ENCODE measurements at places on chromosomes 16 and 17.

- no peak for DNase-seq
Measured at GRCh38 chr16:73216932-73217331, 169.0 kb upstream of the ZFHX3 start.

GRCh38 chr17:14303343-14304221, 2.7 kb downstream of the HS3ST3B1 start:
- DNase-seq: no peak

DNA sequence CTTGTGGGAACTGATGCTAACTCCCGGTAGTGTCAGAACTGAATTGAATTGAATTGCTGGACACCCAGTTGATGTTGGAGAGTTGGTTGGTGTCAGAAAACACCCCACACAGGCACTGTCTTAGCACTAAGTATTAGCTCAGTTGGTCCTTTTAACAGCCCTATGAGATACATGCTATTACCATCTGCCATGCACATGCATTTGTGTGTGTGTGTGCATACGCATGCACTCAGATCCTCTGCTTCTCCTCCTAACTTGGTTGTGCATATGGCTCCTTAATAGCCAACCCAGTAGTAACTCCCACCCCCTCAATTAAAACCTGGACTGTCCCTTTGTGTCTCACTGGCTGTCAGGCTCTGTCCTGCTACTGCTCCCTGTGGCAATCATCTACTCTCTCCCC, 32.3 kb upstream of the DYNLL2 start:
- no peak for DNase-seq

GRCh38 chr17:82281502-82282238, 8.2 kb upstream of the CSNK1D start:
- DNase-seq: no peak

DNA sequence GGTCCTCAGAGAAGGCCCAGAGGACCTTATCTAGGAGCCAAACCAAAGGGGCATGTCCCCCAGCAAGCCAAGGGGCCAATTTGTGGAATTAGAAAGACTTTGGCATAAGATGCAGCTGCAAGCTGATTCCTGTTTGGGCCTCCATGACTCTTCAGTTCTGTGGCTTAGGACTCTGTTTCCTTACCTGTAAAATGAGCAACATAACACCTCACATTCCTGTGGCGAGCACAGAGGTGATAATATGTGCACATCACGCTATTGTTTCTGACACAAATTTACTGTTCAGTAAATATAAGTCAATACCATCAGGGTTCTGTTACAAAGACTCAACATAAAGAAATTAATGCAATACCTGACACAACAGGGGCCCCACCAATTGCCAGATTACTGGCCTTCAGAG, 57.7 kb downstream of the CDH11 start:
- no peak for DNase-seq

DNA sequence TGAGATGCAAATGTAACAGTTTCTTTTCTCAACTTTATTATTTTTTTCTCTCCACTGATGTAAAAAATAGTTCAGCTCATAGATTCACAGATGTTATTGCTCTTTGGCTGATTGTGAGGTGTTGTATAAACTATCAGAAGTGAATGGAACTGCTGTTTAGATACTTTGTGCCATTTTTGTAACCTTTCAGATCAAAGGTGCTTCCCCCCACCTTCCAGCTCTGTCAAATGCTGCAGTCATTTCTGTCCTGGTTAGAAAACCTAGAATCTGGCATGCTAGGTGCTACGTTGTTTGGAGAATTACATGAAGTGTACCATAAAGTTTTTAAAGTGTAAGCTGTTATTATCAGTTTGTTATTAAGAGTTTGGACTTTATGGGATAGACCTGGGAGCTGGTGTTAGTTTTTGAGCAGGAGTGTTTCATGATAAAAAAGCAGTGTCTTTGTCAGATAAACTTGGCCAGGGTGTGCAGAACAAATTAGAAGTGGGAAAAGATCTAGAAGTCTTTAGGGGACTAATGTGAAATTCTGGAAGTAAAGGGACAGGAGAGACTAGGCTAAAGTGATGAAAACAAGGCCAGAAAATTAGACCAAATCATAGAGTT, 1.8 kb upstream of the WIPI1 start:
- no peak for DNase-seq

GRCh38 chr17:37598145-37598544, 11.1 kb downstream of the SYNRG start:
- no peak for DNase-seq

DNA sequence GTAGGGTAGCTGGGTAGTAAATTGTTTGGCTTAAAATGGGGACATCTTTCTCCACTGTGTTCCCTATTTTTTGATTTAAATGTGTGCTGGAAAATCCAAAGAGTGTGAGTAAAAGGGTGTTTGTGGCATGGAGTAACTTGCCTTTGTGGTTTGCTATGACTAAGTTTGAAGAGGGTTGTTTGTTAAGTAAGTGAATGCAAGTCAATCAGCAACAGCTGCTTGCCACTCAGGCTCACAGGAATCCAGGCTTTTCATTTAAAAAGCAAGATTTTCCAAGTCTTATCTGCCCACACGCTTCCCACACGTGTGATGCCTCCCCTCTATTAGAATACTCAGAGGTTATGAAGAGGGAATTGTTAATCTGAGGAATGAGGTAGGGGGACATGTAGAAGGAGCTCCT, 847.7 kb upstream of the RBFOX1 start:
- no peak for DNase-seq

- DNase-seq: peak; percentile 31
Measured at GRCh38 chr16:2486645-2487516, 12.0 kb downstream of the TBC1D24 start.

DNA sequence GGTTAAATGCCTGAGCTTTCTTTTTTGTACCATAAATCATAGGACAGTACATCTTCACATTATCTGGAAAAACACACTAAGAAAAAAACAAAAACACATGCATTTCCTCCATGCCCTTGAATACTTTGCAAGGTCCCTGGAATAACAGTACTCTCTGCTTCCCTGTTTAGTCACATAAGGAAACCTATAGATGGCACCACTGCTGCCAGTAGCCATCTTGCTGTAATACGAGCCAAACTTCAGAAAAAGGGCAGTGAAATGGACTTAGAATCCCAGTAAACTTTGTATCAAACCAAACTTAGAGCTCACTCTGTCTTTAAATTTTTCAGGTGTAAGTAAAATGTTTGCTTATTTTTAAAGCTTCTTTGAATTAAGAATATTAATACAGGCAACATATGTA, 435.5 kb downstream of the KCNJ2 start:
- no peak for DNase-seq

DNA sequence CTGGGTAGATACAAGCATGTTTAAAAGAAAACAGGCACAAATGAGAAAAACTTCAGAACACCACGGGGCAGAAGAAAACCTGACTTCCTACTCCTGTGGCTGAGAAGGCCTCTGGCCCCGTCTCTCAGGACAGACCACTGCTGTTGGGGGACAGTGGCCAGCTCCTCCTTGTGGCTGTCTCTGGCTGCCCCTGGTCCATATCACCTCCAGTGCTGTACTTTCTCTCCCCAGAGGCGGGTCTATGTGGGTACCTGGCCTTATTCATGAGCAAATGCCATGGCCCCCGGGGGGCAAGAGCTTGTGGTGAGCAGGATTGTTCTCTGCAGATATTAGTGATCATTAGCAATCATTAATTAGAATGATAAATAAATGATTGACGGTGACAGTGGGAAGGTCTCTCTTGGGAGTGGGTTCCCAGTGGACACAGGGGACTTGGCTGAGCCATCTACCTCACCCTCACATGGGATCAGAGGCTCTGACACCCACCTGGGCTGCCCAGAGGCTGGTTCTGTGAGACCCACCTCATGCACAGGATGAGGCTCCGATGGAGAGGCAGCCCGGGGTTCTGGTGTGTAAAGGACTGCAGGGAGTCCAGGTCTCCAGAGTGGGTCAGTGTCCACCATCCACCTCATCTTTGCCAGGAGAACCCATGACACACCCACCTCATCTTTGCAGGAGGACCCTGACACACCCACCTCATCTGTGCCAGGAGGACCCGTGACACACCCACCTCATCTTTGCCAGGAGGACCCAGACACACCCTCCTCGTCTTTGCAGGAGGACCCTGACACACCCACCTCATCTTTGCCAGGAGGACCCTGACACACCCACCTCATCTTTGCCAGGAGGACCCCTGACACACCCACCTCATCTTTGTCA, 30.6 kb upstream of the CBFA2T3 start:
- DNase-seq: no peak

DNA sequence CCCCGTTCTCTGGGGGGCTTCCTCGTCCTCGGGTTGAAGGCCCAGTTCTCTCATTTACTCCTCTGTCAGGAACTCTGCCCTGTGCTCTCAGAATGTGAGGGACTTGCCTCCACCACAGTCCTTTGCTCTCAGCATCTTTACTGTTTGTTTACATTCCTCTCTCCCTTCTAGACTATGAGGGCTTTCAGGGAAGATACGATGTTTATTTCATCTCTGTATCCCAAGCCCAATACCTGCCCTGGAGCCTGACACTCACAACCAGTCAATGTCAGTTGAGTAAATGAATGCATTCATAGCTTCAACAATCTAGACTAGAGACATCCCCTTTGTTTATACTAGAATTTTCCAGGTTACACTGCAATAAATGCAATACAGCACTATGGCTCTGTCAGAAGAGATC, 409.6 kb upstream of the CDH11 start:
- no peak for DNase-seq

DNA sequence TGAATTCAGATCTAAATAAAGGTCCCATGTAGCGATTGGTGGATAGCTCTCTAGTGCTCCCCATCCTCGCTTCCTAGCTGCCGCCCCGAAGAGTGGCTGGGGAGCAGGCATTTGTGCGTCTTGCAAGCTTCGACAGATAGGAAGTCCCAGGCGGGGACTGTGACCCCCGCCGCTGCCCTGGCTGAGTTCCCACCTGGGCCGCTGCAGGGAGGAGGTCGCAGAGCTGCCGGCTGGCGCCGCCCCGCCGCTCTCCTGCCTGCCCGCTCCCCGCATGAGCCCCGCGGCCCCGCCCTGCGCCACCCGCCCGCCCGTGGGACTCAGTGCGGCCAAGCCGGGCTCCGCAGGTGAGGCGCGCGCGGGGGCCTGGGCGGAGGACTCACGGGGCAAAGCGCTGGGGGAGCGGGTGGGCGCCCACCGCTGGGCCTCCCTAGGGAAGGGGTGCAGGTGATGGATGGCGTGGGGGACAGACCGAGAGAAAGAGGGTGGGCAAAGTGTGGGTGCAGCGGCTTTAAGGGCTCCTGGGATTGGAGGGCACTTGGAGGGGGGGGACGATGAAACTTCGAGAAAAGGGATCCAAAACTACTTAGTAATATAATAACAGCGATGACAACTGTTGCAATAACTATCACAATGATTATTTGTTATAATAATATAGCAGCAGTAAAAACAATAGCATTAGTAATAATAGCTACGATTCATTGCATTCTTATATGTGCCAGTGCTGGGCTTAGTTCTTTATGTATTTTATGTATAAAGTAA, at the start of gene OTOA:
Gene OTOA, plus strand, starts transcription at position 80 of the 759 bp plus-strand sequence. CDS start 14,547 bp downstream, outside the sequence.
- no peak for DNase-seq

GRCh38 chr17:70938336-70938735, 769.0 kb downstream of the KCNJ2 start:
- DNase-seq: no peak

DNA sequence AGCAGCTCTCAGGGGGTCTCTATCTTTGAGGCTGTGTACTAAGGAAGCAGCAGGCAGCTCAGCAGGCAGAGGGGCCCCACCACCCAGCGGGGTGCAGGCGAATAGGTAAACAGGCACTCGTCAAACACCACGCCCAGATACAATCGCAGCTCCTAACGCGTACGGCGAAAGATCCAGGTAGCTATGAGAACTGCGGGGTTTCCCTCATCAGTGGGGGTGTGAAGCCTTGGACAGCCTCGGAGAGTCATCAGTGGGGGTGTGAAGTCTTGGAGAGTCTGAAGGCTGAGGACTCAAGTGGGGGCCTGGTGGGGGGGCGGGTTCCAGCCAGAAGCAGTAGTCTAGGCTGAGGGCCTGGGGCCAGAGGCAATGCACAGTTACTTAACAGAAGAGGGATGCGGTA, 69.0 kb downstream of the RTN4RL1 start:
- no peak for DNase-seq

GRCh38 chr17:51439395-51440229, 179.3 kb downstream of the UTP18 start:
- DNase-seq: no peak

GRCh38 chr17:4440690-4441686, 7.2 kb downstream of the SPNS3 start:
- DNase-seq: no peak

GRCh38 chr16:85231959-85232358, 119.7 kb upstream of the CIBAR2 start:
- no peak for DNase-seq

DNA sequence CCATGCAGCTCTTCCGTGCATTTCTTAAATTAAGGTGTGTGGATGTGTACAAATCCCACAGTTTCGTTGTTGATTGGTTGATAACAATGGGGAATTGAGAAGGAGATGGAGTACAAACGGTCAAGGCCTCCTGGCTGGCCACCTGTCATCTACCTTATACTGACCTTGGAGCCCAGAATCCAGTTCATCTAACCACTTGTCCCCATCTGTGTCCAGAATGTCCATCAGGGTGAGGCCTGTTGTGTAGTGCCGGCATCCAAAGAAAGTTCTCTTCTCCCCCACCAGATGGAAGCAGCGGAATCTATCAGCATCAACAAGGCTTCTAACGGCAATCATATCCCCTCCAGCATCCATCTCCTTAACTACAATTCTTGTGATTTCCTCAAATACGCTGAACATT, 1.5 kb downstream of the GSDMB start:
- no peak for DNase-seq

GRCh38 chr17:44137891-44138709, 3.6 kb upstream of the HROB start:
- no peak for DNase-seq

- no peak for DNase-seq
Measured at GRCh38 chr16:27839419-27839818, 224.1 kb downstream of the GSG1L start.

- DNase-seq: peak; percentile 77
Measured at GRCh38 chr17:29111816-29112499, 68.2 kb downstream of the MYO18A start.

DNA sequence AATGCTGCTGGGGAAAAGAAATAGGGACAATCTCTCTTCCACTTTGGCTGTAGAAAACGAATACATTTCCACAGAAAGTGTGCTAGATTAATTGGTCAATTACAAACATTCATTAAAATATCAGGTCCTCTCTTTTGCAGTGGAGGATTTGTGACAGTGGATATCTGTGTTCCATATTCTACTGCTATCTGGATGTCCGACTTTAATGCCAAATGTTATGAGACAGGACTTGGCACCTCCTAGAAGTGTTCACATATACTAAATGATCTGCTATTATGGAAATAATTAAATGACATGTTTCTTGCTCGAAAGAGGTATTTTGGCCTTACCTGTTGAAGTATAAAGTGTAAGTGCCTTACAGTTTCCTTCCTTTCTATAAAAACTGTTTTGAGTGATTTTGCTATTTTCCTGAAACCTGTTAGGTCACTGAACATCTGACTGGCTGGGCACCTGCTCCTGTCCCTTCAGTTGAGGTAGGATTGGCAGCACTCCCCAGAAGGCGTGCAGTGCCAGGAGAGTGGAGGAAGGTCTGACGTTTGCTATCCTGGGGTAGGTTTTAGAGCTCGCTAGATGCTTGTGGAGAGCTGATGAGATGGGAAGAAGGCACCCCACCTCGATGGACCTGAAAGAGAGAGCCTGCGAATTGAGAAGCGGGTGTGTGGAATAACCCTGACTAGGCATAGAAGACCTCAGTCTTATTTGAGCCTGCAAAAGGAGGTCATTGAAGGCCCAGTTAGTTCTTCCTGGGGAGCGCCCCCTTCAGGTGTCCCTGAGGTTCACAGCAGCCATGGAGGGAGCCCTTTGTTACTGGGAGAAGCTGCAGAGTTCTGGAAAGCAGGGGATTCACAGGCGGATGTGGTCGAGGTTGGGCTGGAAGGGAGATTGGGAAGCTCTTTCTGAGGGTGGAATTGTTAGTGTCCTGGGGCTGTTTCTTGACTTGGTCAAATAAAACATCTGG, 159.4 kb upstream of the ZNF267 start:
- DNase-seq: no peak
